Thoracic aorta endothelial cell (primary cell): ENCODE measurements at places on chromosomes 2 and 18. TPM values are rescaled to one million over a fixed set of nuclear protein-coding genes. Genes with fewer than 3 reads are reported as not detected.

The CERKL gene
- total RNA-seq, result not detected in 2 replicates

The CNOT9 gene
- 87.9 and 115 TPM in 2 replicates for total RNA-seq

The PAX8 gene
- total RNA-seq, result 0.13 and 0.43 TPM in 2 replicates

The R3HDM1 gene
- total RNA-seq, result 25.0 and 37.8 TPM in 2 replicates

The STEAP3 gene
- 20.3 and 27.9 TPM in 2 replicates for total RNA-seq

The CXCR4 gene
- total RNA-seq, result 93.5 and 126 TPM in 2 replicates

The TRIM43 gene
- total RNA-seq, result 0.07 TPM in 1 of 2 replicates, not detected in the other

The TXNDC2 gene
- total RNA-seq, result 0.07 TPM in 1 of 2 replicates, not detected in the other

The EN1 gene
- total RNA-seq, result not detected in 2 replicates

The PCARE gene
- total RNA-seq, result not detected in 2 replicates
